ENCODE measurements at places on chromosomes 5 and 9.

DNA sequence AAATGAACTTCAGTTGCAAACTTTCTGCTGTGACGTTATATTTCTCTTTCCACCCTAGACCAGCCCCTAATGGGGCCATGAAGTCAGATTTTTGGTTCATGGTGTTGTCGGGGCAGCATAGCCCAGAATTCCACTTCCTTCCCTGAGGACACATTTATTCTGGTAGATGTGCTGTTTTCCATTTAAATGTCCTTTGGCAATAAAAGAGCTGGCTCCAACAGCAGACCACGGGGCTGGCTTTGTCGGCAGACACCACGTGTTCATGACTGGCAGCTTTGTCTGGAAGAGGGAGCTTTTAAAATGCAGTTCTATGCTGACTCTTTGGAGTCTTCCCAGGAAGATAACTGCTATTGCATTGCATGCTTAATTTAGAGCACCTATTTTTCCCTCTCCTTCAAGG lies 17.6 kb upstream of the LCP2 start:
- DNase-seq, result no peak

DNA sequence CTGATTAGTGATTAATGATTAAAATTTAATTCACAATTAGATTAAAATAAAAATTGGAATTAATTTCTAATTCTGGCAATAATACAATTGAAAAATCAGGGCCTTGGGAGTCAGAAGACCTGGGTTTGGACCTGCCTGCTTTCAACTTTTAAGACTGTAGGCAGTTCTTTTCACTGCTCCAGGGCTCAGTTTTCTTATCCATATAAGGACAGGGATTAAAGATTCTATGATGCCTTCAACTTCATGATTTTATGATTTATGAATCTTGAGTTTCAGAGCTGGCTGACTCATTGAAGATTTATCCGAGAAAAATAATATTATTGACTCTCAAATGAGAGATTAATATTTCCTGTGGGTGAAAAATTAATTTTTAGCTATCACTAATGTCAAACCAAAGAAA lies 208.6 kb upstream of the ANKH start:
- DNase-seq, result no peak

DNA sequence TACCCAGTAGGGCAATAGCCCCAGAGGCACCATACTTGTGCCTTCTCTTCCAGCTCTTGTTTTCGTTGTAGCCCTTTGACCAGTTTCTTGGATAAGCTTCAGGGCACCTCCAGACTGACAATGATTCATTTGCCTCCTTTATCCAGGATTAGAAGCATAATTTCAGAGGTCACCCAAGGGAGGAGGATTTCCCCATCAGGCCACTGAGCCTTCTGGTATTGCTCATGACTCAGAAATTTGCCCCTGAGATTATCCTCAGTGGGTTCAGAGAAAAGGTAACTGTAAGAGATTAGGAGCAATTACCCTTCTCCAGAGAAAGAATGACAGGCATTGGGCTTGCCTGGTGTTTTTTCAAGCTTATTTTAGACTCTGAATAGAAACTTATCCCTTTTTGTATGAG lies 147.9 kb downstream of the MSX2 start:
- DNase-seq, result no peak

DNA sequence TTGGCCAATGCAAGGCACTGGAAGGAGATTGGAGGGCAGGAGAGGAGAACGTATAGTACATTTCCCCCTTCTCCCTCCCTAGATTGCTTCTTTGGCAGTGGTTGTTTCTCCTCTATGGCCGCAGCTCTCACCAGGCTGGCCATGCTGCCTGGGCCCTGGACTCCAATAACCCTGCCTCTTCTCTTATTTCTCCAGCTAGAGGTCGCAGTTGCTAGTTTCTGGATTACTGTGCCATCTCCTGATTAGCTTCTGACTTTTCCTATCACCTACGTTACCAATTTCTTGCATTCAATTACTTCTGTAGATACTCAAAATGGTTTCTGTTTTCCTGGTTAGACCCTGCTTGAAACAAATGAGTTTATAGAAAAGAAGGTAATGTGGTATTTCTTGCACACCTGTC lies 2.4 kb upstream of the MACIR start:
- DNase-seq, result no peak

GRCh38 chr9:115034801-115035200 lies 83.2 kb downstream of the TNC start:
- no peak for DNase-seq

DNA sequence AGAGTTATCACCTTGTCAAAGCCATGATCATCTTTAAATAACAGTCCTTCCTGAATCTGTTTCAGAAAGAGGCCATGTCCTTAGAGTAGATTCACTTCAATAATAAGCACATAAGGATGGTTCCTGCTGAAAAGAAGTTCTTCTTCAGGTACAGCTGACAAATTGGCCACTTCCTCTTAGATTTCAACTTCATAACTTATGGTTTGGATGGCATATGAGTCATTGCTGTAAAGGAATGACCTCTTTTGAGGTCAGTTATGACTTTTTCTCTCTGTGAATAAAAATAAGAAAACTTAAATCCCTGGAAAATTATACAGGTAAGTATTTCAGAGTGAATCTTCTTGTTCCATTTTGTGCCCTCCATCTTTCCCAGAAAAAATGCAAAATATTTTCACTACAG lies 555.3 kb upstream of the ZNF462 start:
- no peak for DNase-seq

DNA sequence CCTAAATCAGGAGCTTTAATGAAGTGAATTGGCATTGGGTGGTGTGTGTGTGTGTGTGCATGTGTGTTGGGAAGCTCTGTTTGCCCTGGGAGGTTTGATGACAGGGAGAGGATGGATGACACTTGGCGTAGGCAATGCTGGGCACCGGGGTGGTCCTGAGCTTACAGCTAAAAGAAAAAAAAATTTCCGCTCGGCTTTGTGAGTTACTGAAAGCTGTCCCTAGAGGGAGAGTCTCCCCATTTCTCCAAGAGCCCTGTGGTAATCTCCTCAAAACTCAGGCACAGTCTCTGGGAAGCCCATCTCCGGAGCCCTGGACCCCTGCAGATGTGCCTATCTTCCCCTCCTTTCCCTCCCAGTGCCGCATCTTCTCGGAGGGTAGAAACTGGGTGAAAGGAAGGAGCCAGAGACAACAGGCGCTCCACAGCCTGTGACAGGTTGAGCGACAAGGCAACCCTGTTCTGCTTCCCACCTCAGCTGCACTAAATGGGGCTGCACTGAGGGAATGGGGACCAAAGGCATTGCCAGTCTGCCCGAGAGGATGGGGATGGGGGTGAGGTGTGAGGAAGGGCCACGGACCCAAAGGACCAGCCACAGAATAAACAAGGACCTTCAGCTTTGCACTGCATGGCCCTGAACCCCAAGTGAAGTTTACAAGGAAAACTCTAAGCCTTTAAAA lies 35.8 kb upstream of the TIFAB start:
- DNase-seq, result no peak

DNA sequence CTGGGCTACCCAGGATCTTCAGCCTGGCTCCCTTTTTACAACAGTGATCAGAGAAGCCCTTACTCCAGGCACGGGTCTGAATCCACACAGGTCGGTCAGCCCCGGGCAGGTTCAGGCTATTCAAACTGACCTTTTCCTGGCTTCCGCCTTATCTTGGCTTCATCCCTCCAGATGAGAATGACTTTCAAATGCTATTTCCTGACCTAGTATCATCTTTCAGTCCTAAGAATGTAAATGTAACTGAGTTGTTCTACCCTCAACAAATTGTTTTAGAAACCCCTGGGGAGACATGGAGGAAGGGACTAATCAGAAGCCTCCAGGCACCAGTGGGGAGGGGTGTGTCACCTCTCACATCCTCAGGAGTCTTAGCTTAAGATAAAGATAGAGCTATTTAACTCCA lies 213.2 kb downstream of the EPB41L4A start:
- no peak for DNase-seq

- no peak for DNase-seq
Measured at GRCh38 chr9:7579351-7579750, 220.2 kb downstream of the DMAC1 start.

- no peak for DNase-seq
Measured at GRCh38 chr5:9173281-9174048, 372.4 kb downstream of the SEMA5A start.

DNA sequence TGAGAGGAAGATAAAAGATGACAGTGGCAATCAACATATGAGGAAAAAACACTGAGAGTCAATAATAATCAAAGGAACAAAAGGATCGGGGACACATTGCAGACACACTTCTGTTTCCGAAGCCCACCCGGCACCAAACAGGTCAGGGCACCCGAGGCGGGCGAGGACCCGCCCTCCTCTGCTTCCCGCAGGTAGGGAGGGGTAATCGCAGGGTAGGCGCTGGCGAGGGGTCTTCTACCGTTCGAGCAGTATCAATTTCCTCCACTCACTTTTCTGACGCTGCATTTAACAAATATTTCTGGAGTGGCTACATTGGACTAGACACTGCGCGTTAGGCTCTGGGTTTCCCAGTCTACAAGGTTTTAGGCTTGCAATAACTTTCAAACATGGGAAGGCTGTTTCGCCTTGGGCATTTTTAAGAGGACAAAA lies 1.3 kb downstream of the TXN start:
- DNase-seq, result no peak

- no peak for DNase-seq
Measured at GRCh38 chr5:110852053-110852452, 113.2 kb downstream of the SLC25A46 start.

DNA sequence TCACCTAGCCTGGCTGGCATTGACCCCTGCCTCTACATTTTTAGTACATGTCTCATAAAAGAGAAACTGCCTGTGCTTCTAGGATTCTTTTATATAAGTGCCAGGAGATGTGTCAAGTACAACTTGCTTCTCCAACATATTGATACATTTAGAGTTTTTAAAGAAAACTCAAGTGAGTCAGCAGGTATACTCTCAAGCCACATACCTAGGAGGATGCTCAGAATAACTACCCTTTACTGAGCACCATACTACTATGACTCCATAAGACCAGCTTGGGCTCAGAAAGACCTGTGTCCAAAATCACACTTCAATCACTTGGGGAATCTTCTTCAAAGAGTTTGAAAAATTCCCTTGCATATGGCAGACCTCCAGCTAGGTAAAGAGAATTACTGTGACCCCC lies 389.8 kb upstream of the SLC24A2 start:
- DNase-seq, result no peak

GRCh38 chr5:100749771-100750284 lies 153.3 kb downstream of the ST8SIA4 start:
- no peak for DNase-seq

GRCh38 chr9:115633104-115633503 lies 515.1 kb upstream of the TNC start:
- no peak for DNase-seq

GRCh38 chr5:10625700-10626472 lies 62.0 kb downstream of the ANKRD33B start:
- DNase-seq, result no peak

DNA sequence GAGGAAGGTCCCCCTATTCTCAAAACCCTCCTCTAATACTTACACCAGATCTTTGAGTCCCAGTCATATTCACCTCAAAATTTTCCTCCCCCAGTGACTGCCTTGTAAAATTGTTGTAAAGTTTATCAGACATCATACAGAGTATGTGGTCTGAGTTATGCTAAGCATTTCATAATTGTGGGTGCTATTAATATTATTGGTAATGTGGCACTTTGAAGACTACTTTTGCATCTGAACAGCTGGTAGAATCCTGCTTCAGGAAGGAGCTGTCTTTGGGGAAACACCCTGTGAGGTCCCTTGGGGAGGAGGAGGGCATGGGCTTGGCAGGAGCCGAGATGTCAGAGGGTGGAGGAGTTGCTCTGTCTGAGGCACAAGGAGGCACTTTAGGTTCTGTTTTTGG lies 164.9 kb upstream of the ZNF618 start:
- DNase-seq, result no peak

DNA sequence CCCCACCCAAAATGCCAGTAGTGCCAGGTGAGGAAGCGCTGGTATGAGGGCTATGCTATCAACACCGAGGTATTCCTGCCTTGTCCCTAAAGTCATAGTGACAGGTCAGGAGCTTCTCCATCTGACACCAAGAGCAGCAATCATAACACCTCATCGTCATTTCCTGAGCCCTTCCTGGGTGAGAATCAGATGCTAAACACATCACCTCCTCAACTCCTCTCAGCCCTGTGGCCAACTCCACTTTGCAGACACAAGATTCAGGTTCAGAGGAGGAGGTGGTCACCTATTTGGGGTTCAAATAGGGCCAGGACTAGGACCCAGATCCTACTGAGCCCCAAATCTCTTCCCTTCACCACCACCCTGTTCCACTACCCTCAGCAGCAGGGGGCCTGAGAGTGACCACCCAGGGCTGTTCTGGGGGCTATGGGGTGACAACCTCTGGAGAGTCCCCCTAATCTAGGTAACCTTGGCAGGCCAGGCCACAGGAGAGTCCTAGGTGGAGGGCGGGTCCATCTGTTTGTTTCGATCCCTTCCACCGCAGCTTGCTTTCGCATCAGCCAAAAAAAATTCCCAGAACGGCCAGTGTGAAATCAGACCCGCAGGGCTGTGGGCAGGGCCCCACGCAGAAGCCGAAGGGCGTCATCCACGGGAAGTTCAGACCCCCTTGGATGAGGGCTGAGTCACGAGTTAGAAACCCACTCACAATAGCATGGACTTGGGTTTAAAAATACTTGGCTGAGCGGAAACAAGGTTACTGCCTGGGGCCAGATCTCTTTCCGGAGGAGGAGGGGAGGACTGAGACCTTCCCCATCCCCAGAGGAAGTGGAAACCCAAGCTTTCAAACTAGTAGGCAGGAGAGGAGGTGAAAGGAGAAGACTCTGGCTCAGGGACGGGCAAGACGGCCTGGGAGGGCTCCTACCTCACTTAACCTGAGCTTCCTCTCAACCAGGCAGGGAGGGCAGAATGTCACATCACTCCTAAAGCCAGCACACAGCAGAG lies 8.7 kb downstream of the STK10 start:
- DNase-seq, result peak; percentile 32

DNA sequence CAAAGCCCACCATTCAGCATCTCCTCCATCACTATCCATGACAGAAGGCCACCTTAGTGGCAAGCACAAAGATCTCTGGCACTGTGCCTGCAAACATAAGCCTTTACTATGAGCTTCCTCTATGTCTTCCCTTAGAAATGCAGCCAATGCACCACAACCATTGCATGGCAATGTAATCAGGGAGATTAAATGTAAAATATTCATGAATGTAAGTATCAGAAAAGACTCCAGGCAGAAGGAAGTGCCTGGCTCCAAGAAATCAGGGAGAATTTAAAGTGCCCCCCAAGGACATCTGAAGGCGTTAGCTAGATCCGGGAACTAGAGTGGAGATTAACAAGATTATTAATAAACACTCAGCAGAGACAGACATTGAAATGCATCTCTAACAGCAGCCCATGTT lies 32.5 kb upstream of the MYORG start:
- DNase-seq, result no peak

DNA sequence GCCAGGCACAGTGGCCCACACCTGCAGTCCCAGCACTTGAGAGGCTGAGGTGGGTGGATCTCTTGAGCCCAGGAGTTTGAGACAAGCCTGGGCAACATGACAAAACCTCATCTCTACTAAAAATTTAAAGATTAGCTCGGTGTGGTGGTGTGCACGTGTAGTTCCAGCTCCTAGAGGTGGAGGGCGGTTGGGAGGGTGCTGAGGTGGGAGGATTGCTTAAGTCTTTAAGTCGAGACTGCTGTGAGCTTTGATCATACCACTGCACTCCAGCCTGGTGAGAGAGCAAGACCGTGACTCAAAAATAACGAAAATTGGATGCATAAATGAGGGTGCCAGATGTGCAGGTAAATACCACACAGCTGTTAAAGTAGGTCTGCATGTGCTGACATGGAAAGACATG lies 39.3 kb upstream of the TDRD7 start:
- no peak for DNase-seq

Data from activated T-helper 1 cell treated with Interleukin-2 at 50 U/mL for 16 hours (primary cell).